ENCODE measurements at places on chromosomes 4 and X. TPM values are rescaled to one million over a fixed set of nuclear protein-coding genes. Genes with fewer than 3 reads are reported as not detected.

Gene WDR19
- total RNA-seq: 10.9 TPM

- DNase-seq: no peak
Measured at GRCh38 chr4:156477636-156478035, 494.0 kb downstream of the PDGFC start.

- DNase-seq: no peak
Measured at GRCh38 chrX:78322863-78323262, 4.5 kb downstream of the CYSLTR1 start.

Gene TLR3
- 6.4 TPM for total RNA-seq

Gene ALG13
- total RNA-seq: 20.9 TPM

DNA sequence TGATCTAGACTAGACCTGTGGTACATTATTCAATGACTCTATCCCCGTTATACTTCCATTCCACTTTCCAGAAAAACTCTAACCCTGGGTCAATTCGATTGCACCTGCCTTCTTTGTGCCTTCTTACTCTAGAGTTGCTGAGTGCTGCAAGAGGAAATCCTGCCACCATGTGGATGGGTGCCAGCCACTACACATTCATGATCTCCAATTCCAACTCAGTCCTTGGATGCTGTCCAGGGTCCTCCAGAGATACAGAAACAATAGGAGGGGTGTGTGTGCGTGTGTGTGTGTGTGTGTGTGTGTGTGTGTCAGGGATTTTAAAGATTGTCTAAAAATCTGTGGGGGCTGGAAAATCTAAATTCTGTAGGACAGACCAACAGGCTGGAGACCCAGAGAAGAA is 42.9 kb upstream of the INTS6L start:
- peak; percentile 82 for DNase-seq

GRCh38 chrX:130094696-130095095 is 15.6 kb downstream of the ELF4 start:
- no peak for DNase-seq

GRCh38 chr4:73439991-73440390 is 4.0 kb downstream of the AFP start:
- no peak for DNase-seq

Gene PGAM4
- 0.34 TPM for total RNA-seq

Gene CUL4B
- total RNA-seq: 29.2 TPM

DNA sequence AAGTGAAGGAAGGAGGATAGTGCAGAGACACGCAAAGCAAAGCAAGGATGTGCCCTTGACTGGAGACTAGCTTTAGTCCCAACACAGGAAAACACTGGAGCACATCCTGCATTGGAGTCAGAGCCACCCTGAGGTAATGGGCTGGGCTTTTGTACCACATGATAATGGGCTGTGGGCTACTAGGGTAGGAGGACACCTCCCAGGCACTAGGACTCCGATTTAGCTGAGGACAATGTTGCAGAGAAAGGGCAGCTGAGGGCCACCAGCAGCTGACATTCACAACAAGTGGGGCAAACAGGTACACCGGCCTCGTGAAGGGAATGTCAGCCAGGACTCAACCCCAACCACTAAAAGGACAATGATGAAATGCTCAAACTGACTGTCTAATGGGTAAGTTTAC is 10.2 kb downstream of the SDAD1 start:
- no peak for DNase-seq

Gene GPRASP1
- total RNA-seq: 29.8 TPM

DNA sequence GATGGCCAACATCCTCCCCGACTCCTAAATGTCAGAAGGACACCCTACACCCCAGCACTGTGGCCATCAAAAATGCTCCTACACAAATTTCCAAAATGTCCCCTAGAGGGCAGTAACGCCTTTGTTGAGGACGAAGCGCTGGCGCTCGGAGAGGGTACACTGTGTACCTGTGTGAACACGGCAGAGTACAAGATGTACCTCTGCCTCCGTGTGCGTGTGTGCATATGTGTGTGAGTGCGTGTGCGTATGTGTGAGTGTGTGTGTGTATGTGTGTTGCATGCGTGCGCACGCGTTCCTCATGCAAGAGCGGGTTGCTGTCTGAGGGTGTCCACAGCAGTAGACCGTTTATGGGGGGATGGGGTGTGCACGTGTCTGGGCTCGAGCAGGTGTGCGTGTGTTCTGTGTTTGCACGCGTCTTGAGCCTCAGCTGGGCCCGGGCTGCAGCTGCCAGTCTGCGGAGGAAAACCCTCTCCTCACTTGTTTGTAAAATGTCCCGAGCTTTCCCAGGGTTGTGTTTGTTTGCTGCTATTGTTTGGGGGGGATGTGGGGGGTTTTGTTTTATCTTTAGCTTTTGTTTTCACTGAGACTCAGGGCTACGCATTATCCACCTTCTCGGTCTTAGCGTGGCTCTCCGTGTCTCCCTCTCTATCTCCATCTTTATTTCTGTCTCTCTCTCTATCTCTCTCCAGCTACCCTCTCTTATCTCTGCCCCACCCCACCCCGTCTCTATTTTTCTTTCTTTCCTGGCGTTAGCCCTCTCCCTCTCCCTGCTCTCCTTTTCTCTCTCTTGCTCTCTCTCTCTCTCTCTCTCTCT is 10.4 kb upstream of the TSPYL2 start:
- peak; percentile 90 for DNase-seq

DNA sequence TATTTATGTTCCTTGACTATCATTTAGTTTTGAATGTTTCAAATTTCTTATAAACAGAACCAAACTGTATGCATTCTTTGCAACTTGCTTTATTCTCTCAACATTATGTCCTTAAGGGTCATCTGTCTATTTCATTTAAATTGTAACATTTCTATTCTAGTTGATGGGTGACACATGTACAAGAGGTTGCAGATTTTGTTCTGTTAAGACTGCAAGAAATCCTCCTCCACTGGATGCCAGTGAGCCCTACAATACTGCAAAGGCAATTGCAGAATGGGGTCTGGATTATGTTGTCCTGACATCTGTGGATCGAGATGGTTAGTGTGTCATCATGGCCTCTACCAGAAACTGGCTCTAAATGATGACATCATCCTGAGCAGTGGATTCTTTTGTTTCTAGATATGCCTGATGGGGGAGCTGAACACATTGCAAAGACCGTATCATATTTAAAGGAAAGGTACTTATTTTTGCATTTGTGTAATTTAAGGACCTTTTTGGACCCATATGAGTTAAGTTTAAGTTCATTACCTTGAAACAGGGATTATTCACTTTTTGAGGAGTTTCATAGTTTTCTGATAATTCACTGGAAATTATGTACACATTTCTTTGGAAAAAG is 6.1 kb downstream of the LIAS start:
- DNase-seq: no peak

Gene SPIN4
- total RNA-seq: 2.3 TPM

DNA sequence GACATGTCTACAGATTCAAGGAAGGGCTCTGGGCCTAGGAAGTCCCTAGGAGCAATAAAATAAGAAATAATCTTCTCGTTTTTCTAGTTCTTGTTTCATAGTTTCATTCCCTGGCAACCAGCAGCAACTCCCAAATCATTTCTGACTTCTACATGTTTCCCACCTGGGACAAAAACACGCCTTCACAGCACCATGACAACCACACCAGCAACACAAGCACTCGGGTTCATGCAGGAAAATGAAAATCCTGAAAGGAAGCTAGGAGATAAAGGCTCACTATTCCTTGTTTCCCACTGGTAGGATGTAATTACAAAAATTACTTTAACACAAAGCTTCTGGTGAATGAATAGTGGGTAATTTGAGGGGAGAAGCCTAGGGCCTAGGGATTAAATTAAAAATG is 158.9 kb downstream of the ADAMTS3 start:
- no peak for DNase-seq

DNA sequence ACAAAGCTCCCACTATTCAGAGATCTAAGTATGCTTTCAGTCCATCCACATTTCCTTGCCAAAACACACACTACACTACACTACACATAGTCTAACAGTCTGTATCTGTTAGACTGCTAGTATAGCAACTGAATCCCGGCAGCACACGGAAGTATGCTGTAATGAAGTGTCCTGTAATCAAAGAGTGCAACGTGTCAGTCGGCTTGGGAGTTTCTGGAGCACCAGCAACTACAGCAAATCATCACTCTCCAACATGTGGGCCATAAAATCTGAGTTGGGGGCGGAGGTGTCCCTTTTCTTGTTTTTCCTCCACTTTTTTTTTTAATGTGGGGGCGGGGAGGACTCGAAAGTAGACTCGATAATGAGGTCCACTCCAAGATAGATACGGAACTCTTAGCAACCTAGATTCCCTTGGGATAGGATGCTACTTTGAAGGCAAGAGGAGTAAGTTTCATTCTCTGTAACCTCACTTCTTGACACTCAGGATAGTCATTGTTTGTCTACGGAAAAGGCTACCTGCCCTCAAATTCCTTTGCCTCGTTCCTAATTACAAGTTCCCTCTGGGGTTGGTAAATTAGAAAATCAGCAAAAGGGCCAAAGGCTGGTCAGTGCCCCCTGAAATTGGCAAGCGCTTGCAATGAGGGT is 722 bp downstream of the SLC10A7 start:
- DNase-seq: peak; percentile 38

GRCh38 chr4:79358438-79358837 is 32.6 kb upstream of the NAA11 start:
- DNase-seq: no peak

Data from right cardiac atrium (tissue), 5 donors.